Stimulated activated CD8-positive, alpha-beta memory T cell treated with anti-CD3 and anti-CD28 coated beads, Interleukin-7, amount 100 ng/mL, for 4 hours (primary cell): ENCODE measurements at places on chromosomes 12 and 14.
A peak's percentile ranks its signal among the peaks of the same experiment; 100 is the strongest.

GRCh38 chr12:34033628-34034296 lies 11.5 kb downstream of the ALG10 start:
- DNase-seq, result no peak

- DNase-seq, result no peak
Observed at GRCh38 chr12:128266541-128267130, 334 bp upstream of the TMEM132C start.

DNA sequence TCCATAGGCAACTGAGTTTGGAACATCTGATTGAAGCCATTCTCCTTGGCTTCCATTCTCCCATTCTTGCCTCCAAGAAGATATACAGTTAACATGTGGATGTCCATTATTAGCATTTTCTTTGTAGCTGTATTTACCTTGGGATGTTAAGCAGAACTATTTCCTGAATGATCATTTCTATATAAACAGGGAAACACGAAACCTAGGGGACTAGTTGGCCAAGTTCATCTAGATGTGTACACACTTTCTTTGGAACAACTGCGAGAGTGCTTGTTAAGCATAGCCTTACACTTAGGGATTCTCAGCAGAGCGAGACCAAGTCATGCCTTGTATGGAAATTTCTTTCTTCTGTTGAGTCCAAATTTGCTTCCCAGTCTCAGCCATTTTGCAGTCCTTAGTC lies 42.1 kb downstream of the DRAM1 start:
- no peak for DNase-seq

DNA sequence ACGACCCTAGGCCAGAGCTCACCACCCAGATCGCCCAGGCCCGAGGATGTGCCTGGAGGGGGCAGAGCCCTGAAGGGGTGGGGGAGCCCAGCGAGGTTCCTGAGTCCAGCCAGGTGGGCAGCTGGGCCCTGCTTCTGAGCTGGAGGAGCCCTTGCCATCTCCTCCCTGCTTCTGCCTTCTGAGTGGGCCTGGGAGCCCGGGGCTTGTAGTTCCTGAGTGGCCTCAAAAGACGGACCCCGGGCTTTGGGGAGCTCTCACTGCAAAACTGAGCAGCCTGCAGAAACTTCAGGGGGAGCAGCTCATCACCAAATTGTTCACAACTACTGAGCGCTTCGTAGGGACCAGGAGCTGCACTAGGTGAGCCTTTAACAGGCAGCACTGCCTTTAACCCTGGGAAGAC lies 112.1 kb downstream of the NCOR2 start:
- no peak for DNase-seq

DNA sequence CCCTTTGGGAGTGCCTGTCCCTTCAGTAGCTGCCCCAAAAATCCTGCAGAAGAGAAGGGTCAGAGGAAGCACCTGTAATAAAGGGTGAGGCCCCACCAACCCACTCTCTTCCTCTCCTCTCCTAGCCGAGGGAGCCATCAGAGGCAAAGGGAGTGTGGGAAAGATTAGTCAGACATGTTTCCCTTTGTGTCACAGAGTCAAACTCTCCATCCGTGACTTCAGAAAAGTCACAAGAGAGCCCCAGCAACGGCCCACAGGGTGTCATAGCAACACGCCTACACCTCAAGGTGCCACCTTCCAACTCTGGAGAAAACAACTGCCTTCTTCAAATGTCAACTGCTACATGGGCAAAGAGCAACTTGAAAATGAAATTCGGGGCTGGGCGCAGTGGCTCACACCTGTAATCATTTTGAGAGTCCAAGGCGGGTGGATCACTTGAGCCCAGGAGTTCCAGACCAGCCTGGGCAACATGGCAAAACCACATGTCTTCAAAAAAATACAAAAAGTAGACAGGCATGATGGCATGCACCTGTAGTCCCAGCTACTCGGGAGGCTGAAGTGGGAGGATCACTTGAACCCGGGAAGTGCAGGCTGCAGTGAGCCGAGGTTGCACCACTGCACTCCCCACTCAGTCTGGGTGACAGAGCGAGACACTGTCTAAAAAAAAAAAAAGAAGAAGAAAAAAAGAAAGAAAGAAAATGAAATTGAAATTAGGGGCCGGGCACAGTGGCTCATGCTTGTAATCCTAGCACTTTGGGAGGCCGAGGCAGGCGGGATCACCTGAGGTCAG lies 17.7 kb upstream of the CD27 start:
- peak; percentile 87 for DNase-seq

GRCh38 chr12:103505371-103506236 lies 9.8 kb upstream of the C12orf42 start:
- DNase-seq, result peak; percentile 9

GRCh38 chr14:104146651-104147345 lies 8.4 kb downstream of the KIF26A start:
- DNase-seq, result no peak

- DNase-seq, result no peak
Observed at GRCh38 chr14:102344485-102344884, 18.2 kb downstream of the CINP start.

- DNase-seq, result no peak
Observed at GRCh38 chr12:76037130-76038103, 5.8 kb upstream of the PHLDA1 start.

DNA sequence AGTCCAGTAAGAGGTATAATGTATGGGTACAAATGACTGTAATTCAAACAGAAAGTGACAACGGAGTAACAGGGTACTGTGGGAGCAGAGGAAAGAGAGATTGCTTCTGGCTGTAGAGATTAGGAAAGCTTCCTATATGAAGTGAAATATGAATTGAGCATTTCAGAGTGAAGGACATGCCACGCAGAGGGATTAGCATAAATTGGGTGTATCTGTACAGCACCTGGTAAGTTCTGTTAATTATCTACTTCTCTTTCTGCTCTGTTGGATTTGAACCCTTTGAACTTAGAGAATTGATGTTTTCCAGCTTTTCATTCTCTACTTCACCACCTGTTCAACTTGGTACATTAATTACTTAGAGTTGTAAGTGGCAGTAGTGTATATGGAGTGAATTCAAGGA lies 8.8 kb downstream of the STK38L start:
- no peak for DNase-seq

DNA sequence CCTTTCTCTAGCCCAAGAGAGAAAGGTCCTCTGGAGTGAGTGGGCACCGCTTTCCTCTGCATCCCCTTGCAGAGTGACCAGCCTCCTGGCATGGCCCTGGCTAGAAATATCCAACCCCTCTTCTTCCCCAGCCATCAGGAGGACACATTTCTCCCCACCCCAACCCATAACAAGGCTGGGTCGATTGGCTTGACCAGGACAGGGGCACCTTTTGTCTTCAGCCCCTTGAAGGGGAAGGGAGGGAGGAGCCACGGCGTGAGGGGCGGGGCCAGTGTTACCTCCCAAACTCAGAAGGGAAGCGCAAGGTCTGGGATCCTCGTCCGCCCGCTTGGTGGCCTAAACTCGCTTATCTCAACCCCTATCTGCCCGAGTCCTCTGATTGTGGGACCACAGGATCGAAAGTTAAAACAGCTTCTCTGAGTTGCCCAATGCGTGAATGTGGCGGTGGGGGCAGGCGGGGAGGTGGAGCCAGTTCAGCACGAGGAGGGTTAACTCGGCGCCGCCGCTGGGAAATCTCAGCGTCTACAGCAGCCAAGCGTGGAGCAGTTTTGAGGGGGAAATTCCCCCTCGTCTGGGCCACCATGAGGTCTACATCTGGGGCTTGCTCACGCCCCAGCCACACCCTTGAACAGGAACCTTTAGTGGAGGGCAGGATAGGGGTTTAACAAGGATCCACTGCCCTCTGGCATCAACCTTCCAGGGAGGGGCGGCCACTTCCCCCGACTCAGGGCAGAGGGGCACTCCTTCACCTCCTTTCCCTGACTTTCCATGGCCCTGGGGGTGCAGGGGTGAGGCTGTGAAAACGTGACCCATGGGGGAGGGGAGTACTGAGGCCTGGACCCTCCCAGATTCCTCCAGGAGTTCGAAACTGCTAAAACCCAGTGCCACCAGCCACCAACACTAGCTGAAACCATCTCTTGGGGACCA lies 795 bp downstream of the STAT6 start:
- DNase-seq, result peak; percentile 63

- no peak for DNase-seq
Observed at GRCh38 chr12:95789126-95790032, 1.2 kb downstream of the NTN4 start.

DNA sequence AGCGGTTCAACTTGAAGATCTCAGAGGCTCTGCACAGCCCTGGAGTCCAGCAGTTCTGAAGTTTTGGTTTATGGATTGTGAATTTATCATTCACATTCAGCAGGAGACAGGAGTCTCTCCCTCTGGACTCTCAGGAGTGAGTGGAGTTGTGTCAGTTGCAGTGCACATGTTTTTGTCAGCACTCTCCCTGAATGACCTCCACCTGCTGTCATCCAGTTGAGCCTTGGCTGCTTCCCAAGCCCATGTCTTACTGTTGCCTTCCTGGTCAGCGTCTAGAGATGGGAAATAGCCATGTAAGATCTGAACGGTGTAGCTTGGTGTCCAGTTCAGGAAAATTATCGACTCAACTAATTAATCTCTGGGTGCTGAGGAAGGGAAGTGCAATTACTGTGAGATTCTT lies 133.2 kb downstream of the PRKCH start:
- DNase-seq, result no peak

DNA sequence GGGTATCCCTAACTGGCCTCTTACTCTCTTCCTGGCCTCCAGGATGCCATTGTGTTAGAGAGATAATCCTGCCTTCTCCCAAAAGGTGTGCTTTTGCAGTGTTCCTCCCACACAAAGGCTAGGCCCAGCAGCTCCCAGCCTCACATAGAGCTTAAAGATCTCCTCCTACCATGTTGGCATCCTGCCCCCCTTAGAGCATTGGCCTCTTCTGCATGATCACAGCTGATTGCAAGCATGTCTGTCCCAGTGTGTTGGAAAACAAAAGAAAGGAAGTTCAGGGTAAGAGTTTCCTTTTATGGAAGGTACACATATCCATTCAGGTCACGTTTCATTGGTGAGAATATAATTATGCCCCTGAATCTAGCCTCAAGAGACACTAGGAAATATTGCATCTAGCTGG lies 405.4 kb downstream of the TMTC2 start:
- DNase-seq, result no peak

- no peak for DNase-seq
Observed at GRCh38 chr12:49933796-49934195, 16.7 kb upstream of the AQP2 start.

GRCh38 chr12:3201339-3202051 lies 124.3 kb downstream of the TSPAN9 start:
- DNase-seq, result no peak

DNA sequence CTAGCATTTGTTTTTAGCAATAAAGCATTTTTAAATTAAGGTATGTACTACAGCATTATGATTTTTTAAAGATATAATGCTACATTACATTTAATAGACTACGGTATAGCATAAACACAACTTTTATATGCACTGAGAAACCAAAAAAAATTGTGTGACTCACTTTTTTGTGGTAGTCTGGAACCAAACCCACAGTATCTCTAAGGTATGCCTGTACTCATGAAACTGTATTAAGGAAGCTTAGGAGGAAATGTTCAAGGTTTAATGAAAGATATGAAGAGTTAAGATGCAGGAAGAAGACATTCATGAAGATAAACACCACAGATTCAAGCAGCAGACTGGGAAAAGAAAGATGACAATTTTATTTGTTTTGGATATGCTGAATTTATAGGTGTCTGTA lies 51.7 kb downstream of the PPP1R12A start:
- DNase-seq, result no peak

- DNase-seq, result no peak
Observed at GRCh38 chr12:121770813-121771625, 22.5 kb downstream of the RHOF start.

GRCh38 chr14:98189062-98189461 lies 1082.9 kb downstream of the BCL11B start:
- DNase-seq, result no peak

DNA sequence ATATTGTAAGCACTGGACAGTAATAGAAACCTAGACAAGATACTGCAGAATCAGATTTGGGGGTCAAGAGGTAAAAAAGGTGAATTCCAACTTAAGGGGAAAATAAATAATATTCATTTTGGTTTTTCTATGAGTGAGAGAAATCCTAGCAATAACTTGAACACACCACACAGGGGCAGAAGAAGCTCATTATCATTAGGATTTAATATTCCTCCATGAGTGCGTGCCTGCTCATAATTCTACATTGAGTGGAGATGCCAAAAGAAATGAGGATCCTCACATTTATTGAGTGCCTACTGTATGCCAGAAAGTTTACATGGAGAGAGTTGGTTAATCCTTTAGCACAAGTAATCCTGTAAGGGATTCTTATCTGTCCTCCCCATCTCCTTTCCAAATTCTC lies 40.5 kb upstream of the C14orf132 start:
- no peak for DNase-seq

DNA sequence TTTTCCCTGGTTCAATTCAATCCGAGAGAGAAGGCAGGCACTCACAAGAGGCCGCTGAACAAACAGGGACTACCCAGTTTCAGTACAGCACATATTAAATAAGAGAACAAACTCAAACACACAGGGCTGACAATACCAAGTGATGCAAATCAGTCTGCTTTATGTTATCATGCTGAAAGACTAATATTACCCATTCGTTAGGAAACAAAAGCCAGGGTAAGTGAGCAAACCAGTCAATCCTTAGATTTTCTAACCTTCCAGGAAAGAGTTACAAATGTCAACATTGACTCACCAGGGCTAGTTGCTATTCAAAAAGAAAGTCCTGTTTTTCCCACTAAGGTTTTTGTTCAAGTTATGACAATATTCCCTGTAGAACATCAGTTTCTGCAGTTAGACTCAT lies 246.2 kb downstream of the C12orf42 start:
- DNase-seq, result no peak

- DNase-seq, result no peak
Observed at GRCh38 chr14:88518592-88519512, 36.0 kb downstream of the PTPN21 start.

DNA sequence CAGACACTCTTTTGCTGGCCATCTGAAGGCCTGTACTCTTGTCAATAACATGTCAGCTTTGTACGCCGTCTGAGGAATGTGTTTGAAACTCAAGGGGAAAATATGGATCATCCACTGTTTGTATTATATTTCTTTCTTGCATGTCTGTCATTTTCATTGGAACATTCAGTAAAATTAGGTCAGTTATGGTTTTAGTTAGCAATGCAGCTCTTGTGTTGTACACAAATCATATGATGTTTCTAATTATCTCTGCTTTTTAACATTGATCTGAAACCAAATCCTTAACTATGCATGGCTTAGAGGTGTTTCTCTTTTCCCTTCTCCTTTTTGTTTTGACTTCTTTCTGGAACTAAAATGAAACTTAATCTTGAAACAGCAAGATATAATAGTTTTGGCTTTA lies 333.6 kb upstream of the PRICKLE1 start:
- no peak for DNase-seq

GRCh38 chr12:119363037-119363436 lies 28.5 kb downstream of the CCDC60 start:
- DNase-seq, result no peak

GRCh38 chr14:32984241-32984930 lies 45.7 kb downstream of the NPAS3 start:
- no peak for DNase-seq

- DNase-seq, result no peak
Observed at GRCh38 chr14:22200977-22201605, 387.9 kb downstream of the DAD1 start.
